Midbrain (tissue), 1 donor: ENCODE measurements at places on chromosomes 7 and 10.

DNA sequence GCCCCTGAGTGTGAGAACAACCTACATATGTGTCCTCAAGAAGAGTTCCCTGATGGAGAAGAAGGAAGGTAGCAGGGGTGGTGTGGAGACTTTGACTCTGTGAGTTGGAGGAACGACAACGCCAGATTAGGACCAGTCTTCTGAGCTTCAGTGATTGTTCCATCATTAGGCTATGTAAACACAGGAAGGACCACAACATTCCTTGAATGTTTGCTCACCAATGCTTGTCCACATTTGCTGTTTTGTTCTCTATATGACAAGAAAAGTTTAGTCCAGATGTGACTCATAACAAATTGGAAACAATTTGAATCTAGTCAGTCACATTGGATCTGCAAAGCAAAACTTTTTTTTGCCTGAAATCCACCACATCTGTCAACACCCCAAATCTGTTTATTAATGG lies 62.7 kb downstream of the ENTPD1 start:
- DNase-seq = no peak

- DNase-seq = no peak
Observed at GRCh38 chr7:112129655-112130323, 76.4 kb downstream of the DOCK4 start.

GRCh38 chr10:70253878-70254765 lies 20.9 kb upstream of the PPA1 start:
- no peak for DNase-seq

DNA sequence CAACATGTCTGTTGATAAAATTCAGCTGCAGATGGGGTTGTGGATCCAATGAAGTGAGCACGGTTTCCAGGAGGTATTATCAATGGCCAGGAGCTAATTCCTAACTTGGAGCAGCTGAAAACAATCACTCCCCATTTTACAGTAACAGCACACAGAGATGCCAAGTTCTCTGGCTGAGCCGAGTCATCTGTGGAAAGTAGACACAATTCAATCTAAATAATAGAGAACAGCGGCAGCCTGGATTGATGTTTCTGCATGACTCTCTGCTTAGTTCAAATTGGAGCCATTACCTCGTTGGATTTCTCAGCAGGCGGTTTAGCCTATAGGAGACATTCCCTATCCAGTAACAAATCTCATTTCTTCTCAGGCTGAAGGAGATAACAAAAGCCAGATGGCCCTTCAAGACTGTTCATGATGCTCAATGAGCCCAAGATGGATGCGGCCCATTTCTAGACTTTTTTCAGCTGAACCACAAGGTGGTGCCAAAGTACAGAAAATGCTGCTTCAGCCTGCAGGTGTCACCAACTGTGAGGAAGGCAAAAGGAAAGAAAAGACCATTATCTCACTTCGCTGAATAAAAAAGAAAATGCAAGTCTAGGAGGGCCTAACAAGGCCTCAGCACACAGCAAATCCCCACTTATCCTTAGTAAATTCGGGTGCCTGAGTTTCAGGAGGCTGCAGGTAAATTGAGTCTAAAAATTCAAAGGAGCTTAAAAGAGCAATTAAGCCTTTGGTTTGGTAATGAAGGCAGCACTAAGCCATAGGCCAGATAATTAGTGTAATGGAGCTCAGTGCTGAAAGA lies 83.7 kb downstream of the SLC16A9 start:
- DNase-seq = peak; percentile 90

- DNase-seq = no peak
Observed at GRCh38 chr10:497289-497688, 192.2 kb downstream of the DIP2C start.

DNA sequence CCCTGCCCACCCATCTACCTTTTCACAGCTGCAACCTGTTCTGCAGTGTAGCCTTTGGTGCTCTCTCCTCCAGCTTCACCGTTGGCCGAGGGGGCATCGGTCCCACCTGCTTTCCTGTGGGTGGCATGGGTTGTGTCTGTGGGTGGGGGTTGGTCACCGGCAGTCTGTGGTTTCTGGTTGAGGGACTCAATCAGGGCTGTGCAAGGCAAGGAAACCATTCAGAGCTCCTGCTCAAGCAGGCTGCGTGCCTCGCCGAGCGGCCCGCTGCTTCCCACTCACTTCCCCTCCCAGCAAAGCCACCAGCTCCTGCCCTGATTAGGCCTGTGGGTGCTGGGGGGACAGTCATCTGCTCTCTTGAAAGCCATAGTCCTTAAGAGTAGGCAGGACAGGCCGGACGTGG lies 9.8 kb downstream of the DNAJB12 start:
- no peak for DNase-seq

GRCh38 chr7:135898226-135898625 lies 78.9 kb downstream of the MTPN start:
- no peak for DNase-seq

- no peak for DNase-seq
Observed at GRCh38 chr7:5093948-5094347, 48.3 kb downstream of the RBAK start.

DNA sequence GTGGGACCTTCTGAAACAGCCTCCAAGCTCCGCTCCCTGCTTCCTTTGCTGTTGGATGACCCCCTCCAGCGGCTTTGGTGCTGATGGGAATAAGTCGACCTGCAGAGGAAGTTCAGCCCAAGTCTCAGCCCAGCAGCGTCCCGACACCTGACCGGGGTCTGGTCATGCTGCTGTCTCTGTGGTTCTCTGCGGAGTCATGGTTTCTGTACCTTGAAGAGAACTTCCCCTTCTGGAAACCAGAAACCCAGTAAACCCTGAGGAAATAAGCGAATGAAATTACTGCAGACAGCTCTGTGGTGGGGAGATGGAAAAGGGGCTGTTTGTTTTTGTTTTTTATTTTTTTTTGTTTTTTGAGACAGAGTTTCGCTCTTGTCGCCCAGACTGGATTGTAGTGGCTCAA lies 18.3 kb upstream of the ZNF12 start:
- no peak for DNase-seq

DNA sequence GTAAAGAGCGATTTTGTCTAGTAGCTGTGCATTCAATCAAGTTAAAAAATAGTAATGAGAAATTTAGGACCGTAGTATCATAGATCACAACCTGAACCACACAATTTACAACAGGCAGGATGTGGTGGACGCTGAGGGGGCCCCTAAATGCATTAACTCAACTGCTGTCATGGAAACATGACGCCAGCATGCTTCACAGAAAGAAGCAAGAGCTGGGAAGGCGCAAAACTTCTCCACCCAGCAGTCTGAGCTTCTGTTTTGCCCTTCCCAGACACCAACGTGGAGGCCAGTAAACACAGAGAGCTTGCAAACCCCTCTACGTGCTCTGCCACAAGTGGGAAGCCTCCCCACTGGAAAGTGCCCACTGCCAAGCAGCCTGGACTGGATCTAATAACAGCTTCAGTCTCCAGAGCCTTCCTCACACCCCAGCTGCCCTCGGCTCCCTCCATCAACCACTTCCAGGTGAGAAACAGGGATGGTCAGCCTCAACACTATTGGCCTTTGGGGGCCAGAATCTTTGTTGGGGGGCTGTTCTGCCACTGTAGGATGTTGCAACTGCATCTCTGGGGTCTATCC lies 151.8 kb downstream of the SFMBT2 start:
- DNase-seq = no peak

- no peak for DNase-seq
Observed at GRCh38 chr10:70886921-70887665, 1.3 kb downstream of the PCBD1 start.

DNA sequence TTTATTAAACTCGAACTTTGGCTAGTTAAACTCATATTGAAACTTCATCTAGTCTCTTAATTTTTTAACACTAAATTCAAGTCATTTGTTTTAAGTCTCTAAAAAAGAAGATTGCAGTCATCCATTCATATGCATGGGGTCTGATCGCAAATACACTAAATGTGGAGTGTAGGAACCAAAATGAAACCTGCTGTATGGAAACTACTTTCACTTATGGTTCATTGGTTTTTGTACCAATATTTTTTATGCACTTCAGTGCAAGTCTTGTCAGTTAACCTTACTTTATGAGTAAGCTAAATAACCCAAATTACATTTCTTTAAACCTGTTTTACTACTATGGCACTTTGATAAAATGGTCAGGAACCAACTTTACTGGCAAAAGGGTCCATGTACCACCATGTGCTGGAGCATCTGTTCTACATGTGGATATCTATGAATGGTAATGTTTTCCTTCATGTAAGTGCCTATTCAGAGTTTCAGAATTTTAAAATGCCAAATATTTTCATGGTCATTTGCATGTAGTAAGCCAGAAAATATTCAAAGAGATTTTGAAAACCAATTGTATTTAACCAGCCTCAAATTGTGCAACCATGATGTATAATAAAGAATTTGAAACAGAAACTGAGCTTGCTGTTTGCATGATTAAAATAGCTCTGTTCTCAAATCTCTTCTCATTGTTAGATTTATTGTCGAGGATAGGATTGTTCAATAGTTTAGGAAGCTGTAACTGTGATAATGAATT lies 7.6 kb upstream of the SUPV3L1 start:
- DNase-seq = no peak

DNA sequence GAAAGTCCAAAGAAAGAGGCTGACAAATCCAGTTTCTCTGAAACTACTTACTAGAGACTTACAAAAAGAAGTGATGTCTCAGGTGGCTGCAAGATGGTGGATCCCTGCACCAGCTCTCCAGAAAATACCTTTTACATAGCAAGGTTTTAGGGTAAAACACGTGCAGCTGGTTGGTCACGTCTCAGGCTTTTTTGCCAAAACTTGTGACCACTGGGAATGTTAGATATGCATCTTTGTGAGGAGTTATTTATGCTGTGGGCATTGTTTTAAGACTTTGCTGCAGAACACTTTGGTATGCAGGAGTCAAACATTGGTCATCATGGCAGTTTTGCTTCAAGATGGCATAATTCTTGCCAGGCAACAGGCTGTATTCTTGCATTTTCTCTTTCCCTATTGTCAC lies 1352.8 kb downstream of the REEP3 start:
- DNase-seq = no peak

DNA sequence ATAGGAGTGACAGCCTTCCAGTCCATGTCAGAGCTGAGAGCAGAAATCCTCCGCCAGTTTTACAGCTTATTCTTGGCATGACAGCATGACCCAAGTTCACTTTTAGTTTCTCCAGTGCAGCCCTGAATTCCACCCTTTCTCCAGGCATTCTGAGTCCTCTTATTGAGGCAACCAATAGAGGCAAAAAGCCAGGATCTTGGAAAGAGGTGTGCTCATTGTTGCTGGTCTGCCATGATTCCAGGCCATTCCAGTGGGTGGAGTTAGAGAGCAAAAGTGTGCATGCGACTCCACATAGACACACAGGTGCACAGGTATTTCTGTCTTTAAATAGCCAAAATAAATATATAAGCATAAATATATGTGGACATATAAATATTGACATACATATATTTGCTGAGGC lies 224.7 kb upstream of the ADARB2 start:
- no peak for DNase-seq

DNA sequence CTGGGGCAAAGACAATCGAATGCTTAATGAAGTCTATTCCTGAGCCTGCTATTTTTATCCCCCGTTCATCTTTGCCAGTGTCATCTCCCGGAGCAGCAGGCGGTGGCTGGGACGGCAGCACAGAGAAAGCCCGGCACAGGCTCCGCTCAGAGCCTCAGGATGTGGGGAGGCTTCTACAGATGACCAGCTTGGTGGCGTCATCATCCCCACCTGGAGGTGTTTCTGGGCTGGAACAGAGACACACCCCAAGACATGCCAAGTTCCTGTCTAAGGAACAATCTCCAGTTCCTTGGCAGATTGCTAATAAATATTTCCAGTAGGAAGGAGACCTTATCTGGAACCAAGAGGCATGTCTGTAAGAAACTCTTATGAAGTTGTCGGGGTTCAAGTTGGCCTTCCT lies 552.4 kb upstream of the MGMT start:
- no peak for DNase-seq

GRCh38 chr7:90671571-90671970 lies 75.5 kb downstream of the CDK14 start:
- no peak for DNase-seq

- DNase-seq = no peak
Observed at GRCh38 chr7:18829858-18830285, 287.6 kb downstream of the TWIST1 start.

- no peak for DNase-seq
Observed at GRCh38 chr10:74871595-74872382, 45.4 kb downstream of the KAT6B start.

GRCh38 chr10:31322647-31323046 lies 3.6 kb downstream of the ZEB1 start:
- no peak for DNase-seq
